ENCODE measurements at places on chromosomes 6 and 20.
A peak's percentile ranks its signal among the peaks of the same experiment; 100 is the strongest.

GRCh38 chr6:47145212-47145611 is 103.1 kb upstream of the ADGRF1 start:
- DNase-seq = no peak

- no peak for DNase-seq
Observed at GRCh38 chr20:12068121-12068520, 150.4 kb downstream of the BTBD3 start.

DNA sequence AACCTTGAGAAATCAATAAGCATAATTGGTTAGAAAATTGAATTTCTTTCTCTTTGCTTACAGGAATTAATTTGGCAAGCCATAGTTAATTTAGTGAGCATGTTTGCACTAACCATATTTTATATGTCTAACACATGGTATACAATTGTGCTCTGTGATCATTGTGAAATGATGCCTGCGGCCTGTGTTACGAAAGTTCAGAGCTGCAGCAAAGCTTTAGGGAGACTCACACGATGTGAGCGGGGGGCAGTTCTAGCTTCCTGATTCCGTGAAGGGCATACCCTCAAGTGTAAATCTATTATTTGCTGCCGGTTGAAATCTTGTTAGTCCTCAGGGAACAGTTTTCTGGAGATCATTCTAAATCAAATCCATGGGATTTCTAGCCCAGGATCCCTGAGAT is 25.5 kb upstream of the ADTRP start:
- no peak for DNase-seq

- no peak for DNase-seq
Observed at GRCh38 chr6:157128235-157128775, 195.0 kb downstream of the TMEM242 start.

- DNase-seq = no peak
Observed at GRCh38 chr6:116205281-116205680, 48.6 kb downstream of the TSPYL4 start.

DNA sequence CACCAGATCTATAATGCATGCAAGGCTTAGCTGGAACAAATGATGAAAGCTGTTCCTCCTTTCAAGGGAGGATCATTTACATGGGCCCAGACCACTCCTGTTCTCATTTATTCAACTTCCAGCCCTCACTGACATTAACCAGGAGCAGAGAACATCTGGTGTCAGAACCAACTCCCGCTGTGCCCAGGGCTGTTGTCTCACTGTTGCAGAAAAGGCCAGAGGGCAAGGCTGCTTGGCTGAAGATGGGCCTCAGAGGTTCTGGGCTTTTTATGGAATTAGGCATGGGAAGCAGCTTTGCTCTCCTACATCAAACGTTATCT is 164.2 kb downstream of the GMPR start:
- no peak for DNase-seq

- DNase-seq = no peak
Observed at GRCh38 chr6:169988769-169989550, 237.5 kb downstream of the ERMARD start.

DNA sequence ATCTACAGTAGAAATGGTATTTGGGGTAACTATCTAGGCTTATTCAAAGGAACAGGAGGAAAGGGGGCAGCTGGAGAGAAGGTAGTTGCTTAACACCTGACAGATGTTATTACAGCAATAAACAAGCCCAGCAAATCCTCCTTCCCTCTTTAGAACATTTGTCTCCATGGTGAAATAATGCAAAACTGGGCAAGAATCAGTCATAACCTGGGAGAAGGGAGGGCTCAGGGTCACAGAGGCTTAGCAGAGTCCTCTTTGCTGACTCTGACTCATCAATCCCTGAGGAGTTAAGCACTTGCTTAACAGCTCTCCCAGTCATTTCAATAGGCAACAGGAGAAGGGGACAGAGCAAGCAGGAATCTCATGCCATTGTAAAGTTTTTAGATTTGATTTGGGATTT is 230.3 kb downstream of the IBTK start:
- DNase-seq = no peak

GRCh38 chr6:38261626-38262025 is 378.1 kb downstream of the BTBD9 start:
- no peak for DNase-seq

DNA sequence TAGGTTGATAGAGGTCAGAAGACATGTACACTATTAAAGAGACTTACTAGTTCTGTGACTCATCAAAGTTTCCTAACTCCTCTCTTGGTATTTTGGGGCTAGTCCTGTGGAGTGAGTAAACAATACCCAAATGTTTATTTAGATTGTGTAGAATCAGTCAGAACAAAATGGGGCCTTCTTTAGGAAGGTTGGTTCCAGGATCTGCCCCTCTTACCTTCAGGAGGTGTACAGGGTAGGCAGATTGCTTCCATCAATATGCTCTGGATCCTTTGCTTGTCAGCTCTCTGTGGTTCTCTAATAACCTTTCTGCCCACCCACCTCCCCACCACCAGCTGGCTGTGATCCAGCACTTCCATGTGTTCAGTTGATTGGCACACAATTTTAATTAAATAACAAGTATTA is 107.0 kb downstream of the POPDC3 start:
- no peak for DNase-seq

GRCh38 chr6:69383627-69384026 is 413.2 kb downstream of the LMBRD1 start:
- DNase-seq = no peak

DNA sequence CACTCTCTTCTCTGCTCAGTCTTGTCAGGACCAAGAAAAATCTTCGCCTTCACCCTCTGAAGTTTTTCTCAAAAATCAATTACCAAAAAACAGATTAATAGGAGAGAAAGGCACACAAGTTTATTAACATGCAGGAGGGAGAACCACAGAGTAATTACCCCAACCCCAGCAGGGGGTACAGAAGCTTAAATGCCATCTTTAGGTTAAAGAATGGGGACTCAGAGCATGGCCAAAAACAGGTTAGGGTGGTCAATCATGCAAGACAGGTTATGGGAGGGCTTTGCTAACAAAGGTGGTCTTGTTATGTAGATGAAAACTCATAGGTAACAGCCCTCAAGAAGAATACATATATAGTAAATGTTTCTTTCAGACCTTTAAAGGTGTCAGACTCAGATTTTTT is 100.5 kb upstream of the BTN3A2 start:
- DNase-seq = no peak

GRCh38 chr6:83514866-83515466 is 2.6 kb downstream of the PRSS35 start:
- peak; percentile 80 for DNase-seq

DNA sequence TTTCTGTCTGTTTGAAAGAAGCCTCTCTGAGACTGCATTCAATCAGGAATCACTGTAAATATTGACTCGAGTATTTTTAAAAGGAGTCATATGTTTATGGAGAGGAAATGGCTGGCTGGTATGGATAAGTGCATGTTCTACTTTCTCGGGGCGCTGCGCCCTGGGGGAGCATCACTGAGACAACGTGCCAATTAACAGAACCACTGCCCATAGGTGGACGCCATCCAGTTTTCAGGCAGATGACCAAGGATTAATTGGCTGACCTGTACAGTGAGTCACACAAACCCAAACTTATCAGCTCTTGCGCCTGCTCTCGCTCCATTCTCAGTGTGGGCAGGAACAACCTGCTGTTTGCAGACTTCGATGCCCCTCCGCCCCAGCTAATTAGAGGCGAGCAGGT is 571.2 kb downstream of the QKI start:
- peak; percentile 12 for DNase-seq

- no peak for DNase-seq
Observed at GRCh38 chr6:56977192-56977591, 22.3 kb downstream of the BEND6 start.

DNA sequence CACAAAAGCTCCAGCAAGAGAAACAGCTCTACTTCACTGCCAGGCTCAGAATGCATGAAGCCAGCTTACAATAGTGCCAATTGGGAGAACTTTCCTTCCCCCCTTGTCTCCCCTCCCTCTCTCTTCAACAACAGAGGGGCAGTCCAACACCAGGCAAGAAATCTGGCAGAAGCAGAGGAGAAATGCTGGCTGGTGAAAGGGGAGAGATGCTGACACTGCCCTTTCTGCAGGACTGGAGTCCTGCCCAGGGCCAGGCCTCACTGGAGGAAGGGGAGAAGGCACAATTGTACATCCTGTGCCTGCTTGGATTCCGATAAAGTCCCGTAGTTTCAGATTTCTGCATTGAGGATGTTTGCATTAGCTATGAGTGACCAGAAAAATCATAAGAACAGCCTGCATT is 148.6 kb downstream of the LRRC1 start:
- no peak for DNase-seq

- no peak for DNase-seq
Observed at GRCh38 chr6:44353336-44353735, 10.9 kb downstream of the SPATS1 start.

GRCh38 chr6:39934131-39934757 is at the start of gene MOCS1:
Gene MOCS1 (minus strand): TSS chr6:39934462. CDS start chr6:39934417, 45 bp downstream.
- DNase-seq = peak; percentile 83

DNA sequence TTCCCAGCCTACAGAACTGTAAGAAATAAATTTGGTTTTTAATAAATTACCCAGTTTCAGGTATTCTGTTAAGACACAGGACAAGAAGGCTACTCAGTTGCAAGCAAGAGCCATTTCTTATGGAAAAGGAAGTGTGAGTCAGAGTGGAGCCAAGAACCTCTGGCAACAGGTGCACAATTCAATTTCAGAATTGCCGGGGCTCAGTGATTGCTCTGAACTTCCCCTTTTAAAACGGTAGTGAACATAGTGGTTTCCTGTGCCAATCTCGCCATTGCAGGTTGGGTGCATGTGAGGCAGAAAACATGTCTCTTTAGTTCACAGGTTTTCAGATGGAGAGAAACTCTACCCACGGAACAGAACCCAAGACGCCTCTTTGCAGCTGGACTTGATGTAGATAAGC is 16.4 kb downstream of the PIGT start:
- DNase-seq = no peak

DNA sequence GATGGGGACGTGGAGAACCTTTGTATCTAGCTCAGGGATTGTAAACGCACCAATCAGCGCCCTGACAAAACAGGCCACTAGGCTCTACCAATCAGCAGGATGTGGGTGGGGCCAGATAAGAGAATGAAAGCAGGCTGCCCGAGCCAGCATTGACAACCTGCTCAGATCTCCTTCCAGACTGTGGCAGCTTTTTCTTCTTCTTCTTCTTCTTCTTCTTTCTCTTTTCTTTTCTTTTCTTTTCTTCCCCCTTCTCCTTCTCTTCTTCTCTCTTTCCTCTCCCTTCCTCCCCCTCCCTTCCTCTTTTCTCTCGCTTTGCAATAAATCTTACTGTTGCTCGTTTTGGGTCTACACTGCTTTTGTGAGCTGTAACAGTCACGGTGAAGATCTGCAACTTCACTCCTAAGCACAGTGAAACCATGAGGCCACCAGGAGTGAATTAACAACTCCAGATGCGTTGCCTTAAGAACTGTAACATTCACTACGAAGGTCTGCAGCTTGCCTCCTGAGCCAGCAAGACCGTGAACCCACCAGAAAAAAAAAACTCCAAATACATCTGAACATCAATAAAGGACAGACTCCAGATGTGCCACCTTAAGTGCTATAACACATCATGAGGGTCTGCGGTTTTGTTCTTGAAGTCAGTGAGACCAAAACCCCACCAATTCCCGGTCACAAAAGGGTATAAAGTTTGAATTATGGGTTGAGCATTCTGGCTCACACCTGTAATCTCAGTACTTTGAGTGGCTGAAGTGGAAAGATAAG is 19.6 kb upstream of the SERPINB1 start:
- DNase-seq = no peak

- peak; percentile 34 for DNase-seq
Observed at GRCh38 chr20:35991142-35991771, 22.9 kb downstream of the CNBD2 start.

DNA sequence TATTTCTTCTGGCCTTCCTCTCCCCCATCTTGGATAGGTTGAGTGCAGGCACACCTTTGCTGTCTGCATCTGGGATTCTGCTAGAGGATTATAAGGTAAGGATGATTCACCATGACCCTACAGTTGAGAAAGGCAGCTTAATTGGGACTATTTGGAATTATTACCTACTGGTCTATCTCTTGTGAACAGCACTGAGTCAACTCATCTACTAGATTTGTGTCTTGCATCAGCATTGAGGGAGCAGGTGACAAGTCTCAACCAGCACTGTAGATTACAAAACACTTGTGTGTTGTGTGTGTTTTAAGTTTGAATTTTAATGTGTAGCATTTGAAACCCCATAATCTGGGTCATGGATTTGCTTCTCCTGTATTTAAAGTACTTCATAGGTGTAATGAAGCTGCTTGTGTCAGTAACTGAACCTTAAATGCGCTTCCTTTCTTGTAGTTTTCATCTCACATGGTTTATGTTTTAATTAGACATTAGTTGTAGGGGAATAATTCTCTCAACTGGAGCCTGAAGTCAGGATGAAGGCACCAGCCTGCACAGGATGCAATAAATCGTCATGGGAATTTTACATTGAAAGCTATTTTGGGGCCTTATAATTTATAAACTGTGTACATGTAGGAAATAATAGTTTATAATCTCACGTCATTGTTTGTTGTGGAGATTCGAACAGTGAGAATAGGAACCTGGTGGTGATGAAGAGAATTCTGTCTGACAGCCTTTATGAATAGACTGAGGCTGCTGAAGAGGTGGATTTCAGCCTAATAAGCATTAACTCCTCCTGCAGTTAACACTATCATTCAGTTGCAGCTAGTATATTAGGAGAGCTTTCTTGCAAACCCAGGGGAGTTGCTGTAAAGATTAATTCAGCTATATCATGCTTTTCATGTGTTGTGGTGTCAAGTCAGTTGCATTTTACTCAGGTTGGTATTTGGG is 125.1 kb downstream of the JARID2 start:
- peak; percentile 55 for DNase-seq

GRCh38 chr20:59136027-59136426 is 27.6 kb upstream of the ZNF831 start:
- DNase-seq = no peak

- DNase-seq = no peak
Observed at GRCh38 chr20:47708140-47708807, 77.0 kb downstream of the SULF2 start.

DNA sequence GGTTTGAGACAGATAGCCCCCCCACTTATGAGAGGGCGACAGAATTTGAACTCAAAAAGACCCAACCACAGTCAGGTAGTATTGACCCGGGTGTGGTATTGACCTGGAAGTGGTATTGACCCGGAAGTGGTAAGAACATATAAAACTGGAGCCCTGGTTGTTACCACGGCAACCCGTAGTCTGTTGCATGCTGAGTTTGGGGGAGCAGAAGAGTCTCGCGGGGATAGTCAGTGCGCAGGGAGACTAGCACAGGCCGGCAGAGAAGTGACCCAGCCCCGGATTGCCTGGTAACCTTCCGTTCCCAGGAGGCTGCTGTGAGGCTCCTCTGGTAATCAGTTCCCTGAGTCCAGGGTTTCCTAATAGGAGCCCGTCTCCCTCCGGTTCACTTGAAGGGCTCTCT is 96.2 kb downstream of the SNX5 start:
- no peak for DNase-seq

- no peak for DNase-seq
Observed at GRCh38 chr20:31236953-31237352, 20.5 kb upstream of the DEFB115 start.
